MCF 10A (cell line): ENCODE measurements at places on chromosomes 4 and X. TPM values are rescaled to one million over a fixed set of nuclear protein-coding genes. Genes with fewer than 3 reads are reported as not detected.

The SPANXA2 gene
- total RNA-seq: not detected in 2 replicates

The KLF8 gene
- 12.6 and 14.0 TPM in 2 replicates for total RNA-seq

The PDE6B gene
- not detected in 2 replicates for total RNA-seq

The PNMA6A gene
- total RNA-seq: not detected in 2 replicates

GRCh38 chr4:181825564-181825963 is 417.6 kb upstream of the TENM3 start:
- H3K4me3 ChIP-seq: no peak overlapping the region
- H3K4me1 ChIP-seq: no peaks in the 10 kb centered on the region
- no peaks in the 10 kb centered on the region for H3K27me3 ChIP-seq
- DNase-seq: no peak
- H3K36me3 ChIP-seq: no peaks in the 10 kb centered on the region

DNA sequence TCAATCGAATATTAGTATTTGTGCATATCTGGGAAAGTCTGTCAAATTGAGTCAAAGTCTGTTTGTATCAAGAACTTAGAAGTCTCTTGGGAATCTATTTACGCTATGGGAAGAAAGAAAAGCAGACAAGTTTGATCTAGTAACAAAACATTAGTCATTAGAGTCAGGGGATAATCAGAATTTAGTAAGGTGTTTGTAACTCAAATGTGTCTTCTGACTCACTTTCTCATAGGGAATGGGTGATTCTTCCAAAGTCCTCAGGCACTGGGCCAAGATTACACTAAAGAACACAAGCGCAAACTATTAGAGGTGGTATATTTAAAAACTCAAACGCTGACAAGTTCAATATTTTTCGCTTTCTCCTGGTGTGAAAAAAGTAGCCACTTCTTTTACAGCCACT is 926.5 kb downstream of the PDHA2 start:
- peaks cover 27% of the 10 kb centered on the region for H3K4me1 ChIP-seq
- DNase-seq: peak; percentile 89
- H3K27ac ChIP-seq: peak overlapping the region; percentile 97

- no peak for DNase-seq
- H3K4me1 ChIP-seq: no peaks in the 10 kb centered on the region
- H3K27ac ChIP-seq: no peak overlapping the region
- no peak overlapping the region for H3K4me3 ChIP-seq
Measured at GRCh38 chr4:56255820-56256219, 131.5 kb downstream of the AASDH start.

GRCh38 chr4:122783301-122784215 is 43.1 kb upstream of the FGF2 start:
- no peaks in the 10 kb centered on the region for H3K36me3 ChIP-seq
- H3K27ac ChIP-seq: peak overlapping the region; percentile 57
- DNase-seq: peak; percentile 77
- no peaks in the 10 kb centered on the region for H3K27me3 ChIP-seq
- peak overlapping the region; percentile 3 for H3K4me3 ChIP-seq
- H3K4me1 ChIP-seq: peaks cover 31% of the 10 kb centered on the region

DNA sequence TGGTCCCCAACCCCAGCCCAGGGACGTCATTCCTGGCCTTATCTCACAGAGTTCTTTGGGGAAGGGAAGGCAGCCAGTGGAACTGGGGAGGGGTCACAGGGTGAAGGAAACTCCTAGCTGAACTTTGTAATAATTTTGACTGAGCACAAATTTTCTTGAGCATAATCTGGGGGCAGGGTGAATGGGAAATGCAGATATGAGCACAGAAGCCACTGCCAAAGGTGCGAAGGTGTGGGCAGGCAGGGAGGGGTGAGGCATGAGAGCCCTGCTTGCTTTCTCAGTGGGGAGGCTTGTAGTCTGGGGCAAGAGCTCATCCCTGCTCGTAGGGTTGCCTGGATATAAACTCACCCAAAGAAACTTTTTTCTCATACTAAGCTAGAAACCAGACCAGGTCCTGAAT is 34.9 kb downstream of the MGAT4D start:
- H3K27ac ChIP-seq: no peak overlapping the region
- DNase-seq: no peak
- H3K4me3 ChIP-seq: no peak overlapping the region

DNA sequence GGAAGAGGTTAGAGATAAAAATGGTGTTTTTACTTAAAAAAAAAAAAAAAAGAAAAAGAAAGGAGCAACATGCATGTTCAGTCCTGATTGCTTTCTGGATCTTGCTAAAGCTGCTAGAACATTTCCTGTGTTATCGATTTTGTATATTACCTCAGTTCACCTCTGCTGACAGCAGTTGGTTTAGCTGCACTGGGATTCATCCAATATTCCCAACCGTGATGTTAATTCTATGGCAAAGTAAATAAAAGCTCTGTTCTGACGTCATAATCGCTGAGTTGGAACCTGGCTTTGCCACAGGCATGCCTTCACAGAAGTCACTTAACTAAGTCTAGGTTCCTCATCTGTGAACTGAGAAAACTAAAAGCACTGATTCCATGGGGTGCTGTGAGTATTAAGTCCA is 90.7 kb upstream of the SORBS2 start:
- H3K27ac ChIP-seq: no peak overlapping the region
- H3K36me3 ChIP-seq: no peaks in the 10 kb centered on the region
- H3K27me3 ChIP-seq: no peaks in the 10 kb centered on the region
- no peak overlapping the region for H3K4me3 ChIP-seq

DNA sequence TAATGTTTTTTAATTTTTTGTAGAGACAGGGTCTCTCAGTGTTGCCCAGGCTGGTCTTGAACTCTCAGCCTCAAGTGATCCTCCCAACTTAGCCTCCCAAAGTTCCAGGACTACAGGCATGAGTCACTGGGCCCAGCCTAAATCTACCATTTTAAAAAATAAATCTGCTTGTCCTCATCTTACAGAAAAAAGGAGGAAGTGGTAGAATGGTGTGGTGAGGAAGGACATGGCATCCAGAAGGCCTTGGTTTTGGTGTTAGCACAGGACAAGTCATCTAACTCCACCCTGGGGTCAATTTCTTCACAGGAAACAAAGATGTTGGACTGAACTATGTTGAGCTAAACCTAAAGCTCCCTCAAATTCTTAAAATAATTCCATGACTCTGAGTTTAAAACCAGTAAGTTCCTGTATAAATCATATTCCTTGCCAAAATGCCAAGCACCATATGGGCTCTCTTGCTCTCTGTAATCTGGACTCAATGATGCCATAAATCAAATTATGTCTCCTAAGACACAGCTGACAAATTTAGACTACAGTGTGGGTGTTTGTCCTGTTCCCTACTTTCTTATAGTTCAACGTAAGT is 253.9 kb upstream of the NOCT start:
- no peaks in the 10 kb centered on the region for H3K36me3 ChIP-seq
- H3K4me1 ChIP-seq: no peaks in the 10 kb centered on the region
- H3K4me3 ChIP-seq: no peak overlapping the region
- no peaks in the 10 kb centered on the region for H3K27me3 ChIP-seq
- DNase-seq: no peak

DNA sequence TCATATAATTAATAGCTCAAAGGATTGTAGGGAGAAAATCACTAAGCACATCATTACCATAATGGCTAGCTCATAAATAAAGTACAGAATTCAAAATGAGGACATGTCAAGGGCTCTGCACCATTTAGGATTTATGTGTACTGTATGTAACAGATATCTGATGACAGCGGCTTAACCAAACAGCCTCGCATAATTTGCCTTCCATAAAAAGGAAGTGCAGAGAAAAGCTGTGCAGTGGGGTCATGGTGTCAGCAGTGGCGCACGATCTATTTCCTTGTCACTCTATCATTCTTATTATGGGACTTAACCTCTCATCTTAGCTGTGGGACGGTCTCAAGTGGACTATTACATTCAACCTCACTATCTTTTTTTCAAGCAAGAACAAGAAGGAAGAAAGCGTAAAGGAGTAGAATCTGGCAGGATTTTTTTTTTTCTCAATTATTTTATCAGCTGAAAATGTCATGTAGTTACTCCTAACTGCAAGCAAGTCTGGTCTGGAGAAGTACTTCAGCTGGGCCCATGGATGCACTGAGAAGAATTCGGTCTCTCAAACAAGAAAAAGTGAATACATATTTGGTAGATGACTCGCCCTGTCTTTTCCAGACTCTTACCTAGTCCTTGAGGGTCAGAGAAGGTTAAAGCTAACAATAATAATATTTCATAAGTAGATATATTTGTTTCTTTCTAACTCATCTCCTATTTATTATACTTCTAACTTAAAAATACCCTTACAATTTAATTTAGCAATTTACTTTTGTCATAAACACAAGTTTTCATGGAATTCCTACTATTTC is 94.6 kb downstream of the COX18 start:
- H3K27ac ChIP-seq: peak overlapping the region; percentile 81
- H3K4me1 ChIP-seq: peaks cover 41% of the 10 kb centered on the region
- no peaks in the 10 kb centered on the region for H3K36me3 ChIP-seq
- H3K4me3 ChIP-seq: no peak overlapping the region

DNA sequence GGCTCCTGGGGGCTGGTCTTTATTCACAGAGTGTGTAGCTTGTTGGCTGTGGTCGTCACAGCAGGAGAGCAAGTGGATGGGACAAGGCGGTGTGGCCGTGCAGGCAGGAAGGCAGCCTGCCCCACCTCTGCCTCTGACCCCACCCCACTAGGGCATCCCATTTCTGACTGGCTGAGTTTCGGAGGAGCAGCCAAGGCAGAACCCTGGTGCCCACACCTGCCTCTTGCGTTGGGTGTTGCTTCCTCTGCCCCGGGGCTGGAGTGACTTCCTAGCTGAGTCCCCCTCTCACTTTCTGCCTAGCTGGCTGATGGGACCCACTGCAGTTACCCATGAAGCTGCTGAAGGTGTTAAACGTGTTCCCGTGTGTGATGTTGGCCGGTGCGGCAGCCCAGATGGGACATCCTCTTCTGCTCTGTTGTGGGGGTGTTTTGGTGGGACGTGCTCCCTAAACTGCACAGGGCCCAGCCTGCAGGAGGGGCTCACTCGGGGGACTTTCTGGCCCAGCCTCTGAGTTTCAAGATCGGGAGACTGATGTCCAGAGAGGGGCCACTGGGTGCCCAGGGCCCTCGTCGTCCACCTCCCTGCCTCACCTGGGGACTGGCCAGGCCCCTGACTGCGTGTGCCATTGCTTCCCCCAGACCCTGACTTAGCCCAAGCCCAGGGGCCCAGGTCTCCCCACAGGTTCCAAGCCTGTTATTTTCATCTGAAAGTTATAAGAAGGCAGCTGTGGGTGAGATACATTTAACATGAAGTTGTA is 101.5 kb downstream of the PSAPL1 start:
- H3K36me3 ChIP-seq: no peaks in the 10 kb centered on the region
- H3K4me1 ChIP-seq: peaks cover 13% of the 10 kb centered on the region
- H3K4me3 ChIP-seq: no peak overlapping the region
- no peak for DNase-seq
- no peak overlapping the region for H3K27ac ChIP-seq
- no peaks in the 10 kb centered on the region for H3K27me3 ChIP-seq

DNA sequence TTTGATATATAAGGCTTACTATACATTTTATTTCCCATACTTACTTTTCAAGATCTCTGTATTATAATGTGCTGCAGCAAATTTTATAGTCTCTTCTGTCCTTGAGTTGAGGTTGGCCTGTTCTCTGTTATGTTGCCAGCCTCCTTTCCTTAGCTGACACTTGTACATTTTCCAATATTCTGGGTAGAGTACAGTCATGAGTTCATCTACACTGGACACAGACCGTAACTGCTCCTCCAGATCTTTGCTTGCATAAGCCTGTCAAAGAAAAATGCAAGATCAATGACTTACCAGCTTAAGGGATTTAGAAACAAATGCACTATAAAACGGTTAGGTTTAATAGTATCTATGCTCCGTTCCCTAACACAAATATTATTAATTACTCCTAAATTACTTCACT is 63.2 kb downstream of the VEGFC start:
- H3K4me3 ChIP-seq: no peak overlapping the region
- H3K4me1 ChIP-seq: peaks cover 8% of the 10 kb centered on the region
- DNase-seq: no peak
- peaks cover 30% of the 10 kb centered on the region for H3K36me3 ChIP-seq
- H3K27me3 ChIP-seq: no peaks in the 10 kb centered on the region

DNA sequence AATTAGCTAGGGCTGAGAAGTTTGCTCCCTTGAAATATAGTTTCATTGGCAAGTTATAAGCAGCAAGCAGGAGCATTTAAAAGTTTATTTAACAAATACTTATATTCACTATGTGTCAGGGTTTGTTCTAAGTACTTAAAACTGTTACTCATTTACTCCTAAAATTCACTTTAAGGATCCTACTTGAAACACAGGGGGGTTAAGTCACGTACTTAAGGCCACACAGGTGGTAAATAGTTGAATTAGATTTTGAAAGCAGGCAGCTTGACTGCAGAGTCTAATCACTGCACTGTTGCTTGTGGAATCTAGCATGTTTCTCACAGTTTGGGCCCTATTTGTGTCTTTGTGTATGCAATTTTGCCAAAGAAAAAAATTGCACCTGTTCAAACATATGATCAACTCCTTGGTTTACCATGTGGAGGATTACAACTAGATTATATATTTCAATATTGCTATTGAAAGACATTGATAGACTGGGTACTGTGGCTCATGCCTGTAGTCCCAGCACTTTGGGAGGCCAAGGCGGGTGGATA is 7.6 kb downstream of the SGMS2 start:
- DNase-seq: no peak
- no peaks in the 10 kb centered on the region for H3K27me3 ChIP-seq
- no peaks in the 10 kb centered on the region for H3K36me3 ChIP-seq
- H3K4me3 ChIP-seq: no peak overlapping the region
- no peak overlapping the region for H3K27ac ChIP-seq

DNA sequence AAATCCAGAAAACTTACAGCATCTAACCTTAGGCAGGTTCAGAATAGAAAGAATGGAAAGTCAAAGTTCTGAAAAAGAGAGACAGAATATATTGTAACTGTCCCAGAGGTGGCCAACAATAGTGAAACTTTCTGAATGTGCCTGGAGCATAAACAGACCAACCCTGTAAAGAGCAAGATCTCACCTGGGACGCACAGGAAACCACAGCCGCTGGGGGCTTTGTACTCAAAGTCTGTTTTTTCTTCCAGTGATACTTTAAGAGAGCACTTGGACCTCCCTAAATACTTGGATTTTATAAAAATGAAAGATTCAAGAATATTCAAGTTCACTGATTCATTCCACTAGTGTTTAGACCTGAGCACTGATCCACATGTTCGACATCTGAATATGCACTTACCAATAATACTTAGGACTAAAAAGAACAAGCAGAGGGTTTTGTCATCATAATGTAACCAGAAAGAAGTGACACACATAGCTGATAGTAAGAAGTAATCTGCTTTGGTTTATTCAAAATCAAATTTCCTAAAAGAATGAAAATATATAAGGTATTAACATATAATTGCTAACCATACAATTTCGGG is 35.3 kb downstream of the ARAP2 start:
- H3K27ac ChIP-seq: no peak overlapping the region
- DNase-seq: no peak
- H3K4me3 ChIP-seq: no peak overlapping the region
- no peaks in the 10 kb centered on the region for H3K27me3 ChIP-seq
